ENCODE measurements at places on chromosomes 11 and 22.

DNA sequence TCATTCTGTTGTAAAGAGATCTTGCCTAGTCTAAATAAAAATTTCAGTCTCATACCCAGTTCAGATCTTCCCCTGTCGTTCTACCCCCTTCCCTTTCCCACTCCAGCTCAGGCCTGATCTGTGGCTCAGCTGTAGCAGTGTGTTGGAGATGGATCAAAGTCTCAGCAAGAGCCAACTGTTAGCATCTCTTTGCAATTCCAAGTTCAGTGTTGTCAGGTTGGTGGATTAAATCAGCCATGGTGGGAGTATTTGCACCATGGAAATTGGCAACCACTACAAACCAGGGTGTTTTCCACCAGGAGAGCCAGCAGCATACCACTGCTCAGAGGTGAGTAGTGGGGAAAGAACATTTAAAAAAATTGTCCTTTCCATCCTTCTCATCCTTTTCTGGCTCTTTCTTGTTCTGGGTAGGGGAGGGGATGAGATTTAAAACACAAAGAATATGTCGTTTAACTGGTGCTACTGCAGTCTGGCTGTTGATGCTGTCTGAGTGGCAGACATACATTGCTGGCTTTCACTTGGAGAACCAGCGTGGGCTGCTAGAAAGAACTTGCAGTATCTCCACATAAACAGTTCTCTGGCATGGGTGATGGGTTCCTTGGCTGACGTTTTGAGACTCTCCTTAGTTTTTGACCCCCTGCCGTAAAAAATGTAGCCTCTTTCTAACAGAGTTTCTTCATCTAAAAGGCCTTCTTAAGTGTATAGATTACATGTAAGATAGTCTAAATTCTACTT, 514.1 kb downstream of the RAB38 start:
- no peak for DNase-seq

- no peak for DNase-seq
These were observed 42.4 kb downstream of the PITPNB start for GRCh38 chr22:27876684-27877083.

- no peak for DNase-seq
These were observed 67.5 kb downstream of the ARFGAP2 start for GRCh38 chr11:47109051-47109726.

GRCh38 chr11:118202599-118203422, 22.0 kb downstream of the JAML start:
- DNase-seq = no peak

- no peak for DNase-seq
These were observed 4.4 kb downstream of the TPCN2 start for GRCh38 chr11:69053169-69053477.

DNA sequence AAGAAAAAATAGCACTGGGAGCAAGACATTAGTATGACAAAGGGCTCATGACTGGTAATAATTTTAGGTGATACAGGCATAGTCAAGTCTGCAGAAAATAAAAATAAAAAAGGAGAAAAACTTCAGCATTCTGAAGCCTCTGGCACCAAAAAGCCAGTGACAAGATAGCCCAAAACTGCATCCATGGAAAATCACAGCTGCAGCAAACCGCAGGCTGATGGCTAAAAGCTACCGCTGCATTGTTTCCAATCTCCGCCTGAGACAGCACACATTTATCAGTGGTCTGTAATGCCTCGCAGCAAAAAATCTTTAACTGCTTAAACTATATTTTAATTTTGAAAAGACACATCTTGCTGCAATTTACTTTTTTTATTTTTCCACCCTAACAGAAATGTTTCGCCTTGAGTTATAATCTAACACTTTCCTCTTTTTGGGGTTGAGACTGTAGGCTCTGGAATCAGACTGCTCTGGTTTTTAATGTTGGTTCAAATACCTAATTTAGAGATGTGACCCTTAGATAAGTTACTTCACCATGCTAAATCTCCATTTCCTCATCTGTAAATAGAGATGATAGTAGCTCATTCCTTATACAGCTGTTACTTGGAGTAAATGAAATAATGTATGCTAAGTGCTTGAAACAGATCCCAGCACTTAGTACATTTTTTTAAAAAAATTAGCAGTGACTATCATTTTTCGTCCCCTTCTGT, 42.0 kb upstream of the FIBIN start:
- DNase-seq = no peak

GRCh38 chr11:114163830-114164401, 104.4 kb downstream of the ZBTB16 start:
- DNase-seq = no peak

DNA sequence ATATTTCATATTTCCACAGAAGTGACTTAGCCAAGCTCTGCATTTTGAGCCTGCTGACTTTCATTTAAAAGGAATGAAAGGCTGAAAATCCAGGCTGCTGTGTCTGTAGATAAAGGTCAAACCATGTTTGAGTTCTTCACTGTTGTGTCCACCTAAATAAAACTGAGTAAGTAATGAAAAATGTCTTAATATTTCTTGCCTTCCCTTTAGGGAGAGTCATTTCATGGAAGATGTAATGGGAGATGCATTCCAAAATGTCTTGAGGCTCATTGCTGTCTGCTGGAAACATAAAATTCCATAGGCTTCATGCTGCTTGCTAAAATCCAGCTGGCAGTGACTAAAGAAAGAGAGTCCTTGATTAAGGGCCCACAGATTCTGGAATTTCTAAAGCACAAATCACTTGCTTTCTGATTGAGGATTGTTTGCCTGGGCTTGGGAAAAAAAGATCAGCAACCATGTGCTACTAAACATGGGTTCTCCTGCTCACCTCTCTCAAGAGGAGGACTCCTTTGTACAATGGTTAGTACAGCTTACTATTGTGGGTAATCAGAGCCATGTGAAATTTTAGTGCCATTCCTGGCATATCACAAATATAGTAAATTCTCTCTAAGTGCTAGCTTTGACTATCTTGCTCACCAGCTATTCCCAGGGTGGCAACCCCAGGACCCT, 56.9 kb downstream of the PANX1 start:
- no peak for DNase-seq

GRCh38 chr22:43501878-43502277, 90.1 kb downstream of the MPPED1 start:
- no peak for DNase-seq

DNA sequence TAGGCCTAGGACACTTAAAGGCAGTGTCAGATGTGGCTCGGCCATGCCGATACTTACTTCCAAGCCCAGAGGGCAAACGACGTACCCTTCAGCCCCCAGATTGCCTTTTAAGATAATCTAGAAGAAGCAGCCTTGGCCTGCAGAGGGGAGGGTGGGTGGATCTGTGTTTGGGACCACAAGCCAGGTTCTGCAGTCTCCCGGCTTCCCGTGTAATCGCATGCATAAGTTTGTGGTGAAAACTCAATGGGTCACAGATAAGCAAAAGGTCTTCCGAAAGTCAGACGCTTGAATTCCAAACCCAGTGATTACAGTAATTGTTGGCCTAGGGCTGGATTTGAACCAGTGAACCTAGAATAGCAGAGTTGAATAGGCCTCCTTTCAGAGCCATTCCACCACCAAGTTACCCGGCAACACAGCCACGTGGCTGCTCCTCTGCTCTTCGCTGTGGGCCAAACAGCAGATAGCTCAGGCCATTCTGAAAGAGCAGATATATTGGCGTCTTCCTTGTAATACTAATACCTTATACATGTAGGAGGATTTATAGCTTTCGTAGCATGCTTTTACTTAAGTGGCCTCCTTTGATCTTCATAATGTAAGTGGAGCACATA, 170.8 kb upstream of the CADM1 start:
- DNase-seq = no peak

DNA sequence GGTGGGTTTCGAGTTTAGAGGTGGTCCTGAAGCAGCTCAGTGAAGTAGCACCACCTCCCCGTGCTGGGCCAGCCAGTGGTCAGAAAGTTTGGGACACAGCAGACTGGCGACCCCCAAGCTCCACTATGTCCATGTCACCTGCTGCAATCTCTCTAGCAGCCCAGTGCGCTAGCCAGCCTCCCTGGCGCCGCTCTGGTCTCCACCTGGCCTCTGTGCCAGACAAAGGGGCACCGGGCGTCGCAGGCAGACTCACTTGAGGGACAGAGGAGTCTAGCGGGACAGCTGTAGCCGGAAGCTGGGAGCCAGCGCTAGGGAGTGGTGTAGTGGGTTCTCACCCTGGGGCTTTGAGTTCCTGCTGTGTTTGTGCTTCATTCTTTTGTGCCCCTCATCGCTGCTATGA, 25.5 kb downstream of the MYBPC3 start:
- DNase-seq = no peak

DNA sequence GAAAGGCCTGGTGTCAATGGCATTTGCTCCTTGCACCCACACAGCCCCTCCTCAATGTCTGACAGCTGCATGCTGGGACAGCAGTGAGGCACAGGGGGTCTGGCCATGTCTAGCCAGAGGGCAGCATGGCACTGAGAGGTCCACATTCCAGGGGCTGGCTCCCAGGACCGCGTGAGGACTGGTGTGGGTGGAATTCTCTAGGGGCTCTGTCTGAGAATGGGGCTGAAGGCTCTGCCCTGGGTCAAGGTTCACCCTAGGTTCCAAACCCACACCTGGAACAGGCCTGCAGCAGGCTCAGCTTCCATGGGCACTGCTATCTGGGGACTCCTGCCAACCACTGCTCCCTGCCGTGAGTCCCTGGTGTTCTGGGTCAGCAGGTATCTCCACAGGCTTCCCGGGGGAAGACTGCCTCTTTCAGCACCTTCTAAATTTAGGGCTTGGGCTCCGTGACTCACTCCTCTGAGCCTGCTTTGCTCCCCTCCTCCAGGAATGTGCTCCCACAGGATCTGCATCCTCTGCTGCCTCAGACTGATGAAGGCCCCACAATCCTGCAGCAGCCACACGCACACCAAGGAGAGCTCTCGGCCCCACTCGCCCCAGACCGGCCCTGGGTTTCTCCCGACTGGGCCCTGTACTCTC, 4.2 kb downstream of the STARD10 start:
- no peak for DNase-seq

- DNase-seq = no peak
These were observed 95.6 kb downstream of the ZBTB16 start for GRCh38 chr11:114155116-114155515.

- DNase-seq = no peak
These were observed 17.9 kb downstream of the APOL5 start for GRCh38 chr22:35735542-35735941.

DNA sequence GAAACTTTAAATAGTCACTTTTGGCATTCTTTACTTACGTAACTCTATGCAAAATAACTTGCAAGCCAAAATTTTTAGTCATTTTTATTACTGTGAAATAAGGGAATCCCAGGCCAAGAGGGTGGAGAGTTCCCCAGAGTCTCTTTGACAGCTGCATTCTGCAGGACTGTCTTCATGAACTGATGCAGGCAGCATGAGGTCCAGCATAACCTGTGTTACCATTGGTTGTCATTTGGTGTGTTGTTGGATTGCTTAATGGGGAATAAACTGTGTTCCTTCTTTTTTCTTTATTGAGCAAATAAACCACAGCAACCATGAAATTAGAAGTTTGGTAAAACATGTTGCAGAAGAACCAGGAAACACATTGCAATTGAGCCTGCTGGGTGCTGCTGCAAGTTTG, 24.6 kb downstream of the MMP27 start:
- DNase-seq = no peak

GRCh38 chr22:47225080-47225930, 462.9 kb downstream of the TBC1D22A start:
- no peak for DNase-seq

DNA sequence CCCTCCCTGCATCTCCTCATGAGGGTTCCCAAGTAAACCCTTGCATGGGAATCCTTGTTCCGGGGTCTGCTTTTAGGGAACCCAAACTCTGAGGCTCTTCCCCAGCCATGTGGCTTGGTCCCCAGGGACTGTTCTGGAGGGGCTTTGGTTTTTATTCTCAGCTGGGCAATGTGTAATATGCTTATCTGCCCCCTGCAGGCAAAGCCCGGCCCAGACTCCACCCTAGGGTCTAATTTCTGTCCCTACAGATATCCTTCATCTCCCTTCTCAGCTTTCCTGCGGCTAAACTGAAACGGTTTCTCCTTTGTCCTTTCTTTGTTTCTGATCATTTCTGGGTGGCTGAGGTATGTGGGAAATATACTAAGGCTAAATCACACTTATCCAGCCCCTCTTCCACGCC, 37.1 kb downstream of the TST start:
- DNase-seq = no peak

- no peak for DNase-seq
These were observed 26.0 kb upstream of the TTC12 start for GRCh38 chr11:113288286-113288863.

DNA sequence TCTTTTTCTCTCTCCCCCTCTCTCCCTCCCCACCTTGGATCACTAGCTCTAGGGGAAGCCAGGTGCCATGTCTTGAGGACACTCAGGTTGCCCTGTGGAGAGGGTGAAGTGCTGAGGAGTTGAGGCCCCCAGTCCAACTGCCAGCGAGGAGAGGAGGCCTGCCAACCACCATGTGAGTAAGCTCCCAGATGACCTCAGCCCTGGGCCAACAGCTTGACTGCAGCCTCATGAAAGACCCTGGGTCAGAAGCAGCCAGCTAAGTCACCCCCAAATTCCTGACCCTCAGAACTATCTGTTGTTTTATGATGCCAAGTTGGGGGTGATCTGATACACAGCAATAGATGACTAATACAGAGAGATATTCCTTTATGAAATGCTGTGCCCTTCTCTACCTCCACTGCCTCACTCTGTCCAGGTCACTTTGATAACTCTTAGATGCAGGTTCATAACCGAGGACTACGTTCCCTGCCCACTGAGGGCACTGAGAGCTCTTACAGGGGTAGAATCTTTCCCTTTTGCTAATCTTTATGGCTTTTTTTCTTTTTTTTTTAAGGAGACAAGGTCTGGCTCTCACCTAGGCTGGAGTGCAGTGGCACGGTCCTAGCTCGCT, 8.0 kb downstream of the ARFGAP3 start:
- DNase-seq = no peak

DNA sequence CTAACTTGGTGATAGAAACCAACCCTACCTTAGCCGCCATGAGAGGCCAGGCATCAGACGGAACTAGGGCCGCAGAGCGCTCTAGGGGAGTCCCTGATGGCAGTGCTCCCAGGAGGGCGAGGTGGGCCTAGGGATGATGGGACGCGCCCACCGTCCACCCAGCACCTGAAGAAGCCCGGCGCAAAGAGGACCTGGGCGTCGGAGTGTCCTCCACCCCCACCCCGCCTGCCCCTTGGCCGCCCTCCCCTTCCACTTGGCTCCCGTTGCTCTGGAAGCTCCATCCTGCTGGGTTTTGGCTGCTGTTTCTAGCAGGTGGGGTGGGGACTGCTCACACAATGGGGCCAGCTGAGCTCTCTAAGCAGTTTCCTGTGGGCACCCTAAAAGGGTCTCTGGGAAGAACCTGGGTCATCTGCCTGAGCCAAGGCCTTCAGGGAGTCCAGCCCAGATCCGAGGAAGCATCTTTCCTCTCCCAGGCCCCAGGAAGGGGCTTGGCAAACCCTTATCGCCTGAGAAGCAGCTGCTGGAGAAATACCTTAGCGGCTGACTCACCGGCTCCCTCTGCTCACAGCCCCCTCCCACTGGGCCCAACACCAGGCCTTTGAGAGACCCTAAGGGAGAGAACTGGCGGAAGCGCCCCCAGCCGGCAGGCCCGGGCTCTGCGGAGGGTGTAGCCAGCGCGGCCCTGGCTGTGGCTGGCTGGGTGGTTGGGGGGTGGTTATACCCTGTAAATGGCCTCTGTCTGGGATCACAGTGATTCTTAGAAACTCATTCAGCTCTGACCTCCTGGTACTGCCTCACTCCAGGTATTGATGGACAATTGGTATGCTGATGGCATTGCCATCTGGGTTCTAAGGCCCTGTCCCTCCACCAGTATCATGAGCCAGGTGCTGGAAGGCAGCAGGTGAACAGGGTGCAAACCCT, 19.3 kb downstream of the CREB3L1 start:
- DNase-seq = no peak

GRCh38 chr22:50710221-50710620, 27.8 kb upstream of the ACR start:
- no peak for DNase-seq

Measured in KG1 (cell line).